ENCODE measurements at places on chromosomes 5 and 9. TPM values are rescaled to one million over a fixed set of nuclear protein-coding genes. Genes with fewer than 3 reads are reported as not detected.

DDX4 gene
- polyA plus RNA-seq, result 0.02 TPM

PHF19 gene
- polyA plus RNA-seq, result 4.1 TPM

G3BP1 gene
- 39.6 TPM for polyA plus RNA-seq

ADAMTSL1 gene
- 5.1 TPM for polyA plus RNA-seq

ZNF367 gene
- 0.22 TPM for polyA plus RNA-seq

C9orf153 gene
- polyA plus RNA-seq, result 0.03 TPM

SPATA31A6 gene
- polyA plus RNA-seq, result not detected

TPPP gene
- 2.7 TPM for polyA plus RNA-seq

ADAMTS19 gene
- 0.06 TPM for polyA plus RNA-seq

ANGPTL2 gene
- polyA plus RNA-seq, result 35.8 TPM

LRRC19 gene
- polyA plus RNA-seq, result not detected

AP3B1 gene
- polyA plus RNA-seq, result 19.3 TPM

PTGR1 gene
- 12.3 TPM for polyA plus RNA-seq

BAAT gene
- 0.32 TPM for polyA plus RNA-seq

DRD1 gene
- 0.05 TPM for polyA plus RNA-seq

CA9 gene
- 2.2 TPM for polyA plus RNA-seq

PCDHA5 gene
- polyA plus RNA-seq, result 0.13 TPM

PTGDS gene
- 185 TPM for polyA plus RNA-seq

PSMD5 gene
- 14.8 TPM for polyA plus RNA-seq

NDST1 gene
- polyA plus RNA-seq, result 45.4 TPM

C9 gene
- polyA plus RNA-seq, result not detected

PCDHA10 gene
- polyA plus RNA-seq, result 0.11 TPM

IL13 gene
- not detected for polyA plus RNA-seq

DNAJB5 gene
- polyA plus RNA-seq, result 2.3 TPM

KLF4 gene
- 158 TPM for polyA plus RNA-seq

ZBED3 gene
- 30.0 TPM for polyA plus RNA-seq

LEAP2 gene
- polyA plus RNA-seq, result 0.70 TPM

LHX6 gene
- 1.2 TPM for polyA plus RNA-seq

KCNV2 gene
- not detected for polyA plus RNA-seq

IL3 gene
- not detected for polyA plus RNA-seq

IGIP gene
- polyA plus RNA-seq, result 3.6 TPM
